ENCODE measurements at places on chromosomes 6 and 20.
A peak's percentile ranks its signal among the peaks of the same experiment; 100 is the strongest.

DNA sequence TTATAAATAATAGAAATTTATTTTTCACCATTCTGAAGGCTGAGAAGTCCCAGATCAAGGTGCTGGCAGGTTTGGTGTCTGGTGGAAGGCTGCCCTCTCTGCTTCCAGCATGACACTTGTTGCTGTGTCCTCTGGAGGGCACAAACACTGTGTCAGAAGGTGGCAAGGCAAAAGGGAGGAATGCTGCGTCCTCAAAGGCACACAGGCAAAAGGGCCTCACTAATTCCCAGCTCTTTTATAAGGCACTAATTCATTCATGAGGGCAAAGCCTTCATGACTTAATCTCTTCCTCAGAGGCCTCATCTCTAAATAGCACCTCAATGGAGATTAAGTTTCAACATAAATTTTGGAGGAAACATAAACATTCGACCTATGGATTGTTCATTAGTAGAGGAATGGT, 209.5 kb upstream of the SMLR1 start:
- no peak for DNase-seq

- peak; percentile 83 for DNase-seq
Observed at GRCh38 chr6:75210885-75211739, 5.3 kb upstream of the COL12A1 start.

DNA sequence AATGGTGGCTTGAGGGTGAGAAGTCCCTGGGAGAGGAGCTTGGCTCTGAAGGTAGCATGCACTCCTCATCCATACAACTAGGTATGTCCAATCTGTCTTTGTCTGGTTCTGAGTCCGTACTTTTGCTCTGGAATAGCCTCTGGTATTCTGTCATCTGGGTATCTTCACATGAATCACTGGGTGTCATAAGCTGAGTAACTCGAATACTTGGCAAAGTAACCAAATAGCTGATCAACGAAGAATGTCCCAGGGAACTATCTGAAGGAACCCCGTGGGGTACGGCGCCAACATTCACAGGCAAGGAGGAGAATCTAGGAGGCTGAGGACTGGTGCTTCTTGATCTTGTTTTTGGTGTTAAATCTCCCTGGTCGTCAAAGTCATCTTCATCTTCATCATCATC, 184.8 kb downstream of the HIVEP2 start:
- peak; percentile 85 for DNase-seq

- DNase-seq: no peak
Observed at GRCh38 chr20:3014179-3014578, 29.2 kb upstream of the GNRH2 start.

DNA sequence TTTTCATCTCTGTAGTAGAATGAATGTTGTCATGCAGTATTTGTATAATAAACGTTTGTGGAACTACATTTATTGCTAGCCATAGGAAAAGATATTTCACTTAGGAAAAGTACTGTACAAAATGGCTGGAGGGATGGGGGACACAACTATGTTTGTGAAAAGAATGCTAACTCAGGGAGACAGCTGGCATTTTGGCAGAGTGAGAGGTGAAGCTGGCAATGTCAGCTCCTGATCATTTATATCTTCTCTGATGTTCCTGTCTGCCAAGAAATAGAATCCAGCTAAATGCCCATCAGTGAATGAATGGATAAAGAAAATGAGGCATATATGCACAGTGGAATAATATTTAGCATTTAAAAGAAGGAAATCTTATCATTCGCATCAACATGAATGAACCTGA, 313.0 kb upstream of the IRAK1BP1 start:
- DNase-seq: no peak

DNA sequence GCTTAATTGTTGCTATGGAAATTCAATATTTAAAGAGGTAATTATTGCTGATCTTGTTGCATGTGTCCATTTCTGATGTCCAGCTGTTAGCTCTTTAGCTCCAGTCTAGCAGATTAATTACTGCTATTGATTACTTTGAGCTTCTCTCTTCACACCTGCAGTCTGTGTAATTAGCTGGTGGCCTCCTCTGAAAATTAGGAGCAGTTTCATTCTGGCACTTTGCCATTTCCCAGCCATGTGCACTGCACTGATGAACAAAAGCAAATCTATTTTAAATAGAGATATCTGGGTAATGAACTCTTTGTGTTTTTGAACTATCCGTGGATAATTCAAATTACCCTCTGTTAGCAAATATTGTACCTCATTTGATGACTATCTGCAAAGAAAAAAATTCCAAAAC, 275.9 kb downstream of the RNF144B start:
- DNase-seq: no peak

DNA sequence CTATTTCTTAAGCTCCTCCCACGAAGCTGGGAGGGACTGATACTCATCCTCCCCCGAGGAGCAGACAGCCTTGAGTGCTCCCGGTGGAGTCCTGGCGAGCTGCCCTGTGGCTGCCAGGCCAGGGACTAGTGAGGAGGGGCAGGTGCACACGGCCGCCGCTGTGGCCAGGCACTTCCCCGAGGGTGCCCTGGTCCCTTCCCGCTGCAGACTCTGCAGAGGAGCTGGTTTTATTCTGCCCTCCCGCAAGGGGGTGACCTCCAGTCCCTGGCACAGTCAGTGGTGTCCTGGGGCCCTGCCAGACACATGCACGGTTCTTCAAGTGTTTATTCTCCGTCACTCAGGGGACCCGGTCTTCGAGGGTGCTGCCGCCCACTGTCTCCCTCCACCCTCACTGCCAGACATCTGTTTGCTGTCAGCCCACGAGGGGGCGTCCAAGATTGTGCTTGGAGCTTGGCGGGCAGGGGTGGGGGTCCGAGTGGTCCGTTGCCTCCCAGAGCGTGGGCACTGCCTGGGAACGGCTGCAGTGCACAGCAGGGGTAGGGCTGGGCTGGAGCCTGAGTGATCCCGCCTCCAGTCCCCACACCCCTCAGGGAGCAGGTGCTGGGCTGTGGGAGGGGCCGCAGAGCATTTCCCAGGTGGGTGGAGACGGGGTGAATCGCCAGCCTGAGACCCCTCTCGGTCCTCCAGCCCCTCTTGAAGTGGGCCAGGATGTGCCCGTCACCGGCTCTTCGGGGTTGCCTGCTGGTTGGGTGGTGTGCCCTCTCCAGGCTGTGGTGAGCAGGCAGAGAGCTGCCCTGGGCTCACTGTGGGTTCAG, 3.1 kb upstream of the CABLES2 start:
- DNase-seq: peak; percentile 47

DNA sequence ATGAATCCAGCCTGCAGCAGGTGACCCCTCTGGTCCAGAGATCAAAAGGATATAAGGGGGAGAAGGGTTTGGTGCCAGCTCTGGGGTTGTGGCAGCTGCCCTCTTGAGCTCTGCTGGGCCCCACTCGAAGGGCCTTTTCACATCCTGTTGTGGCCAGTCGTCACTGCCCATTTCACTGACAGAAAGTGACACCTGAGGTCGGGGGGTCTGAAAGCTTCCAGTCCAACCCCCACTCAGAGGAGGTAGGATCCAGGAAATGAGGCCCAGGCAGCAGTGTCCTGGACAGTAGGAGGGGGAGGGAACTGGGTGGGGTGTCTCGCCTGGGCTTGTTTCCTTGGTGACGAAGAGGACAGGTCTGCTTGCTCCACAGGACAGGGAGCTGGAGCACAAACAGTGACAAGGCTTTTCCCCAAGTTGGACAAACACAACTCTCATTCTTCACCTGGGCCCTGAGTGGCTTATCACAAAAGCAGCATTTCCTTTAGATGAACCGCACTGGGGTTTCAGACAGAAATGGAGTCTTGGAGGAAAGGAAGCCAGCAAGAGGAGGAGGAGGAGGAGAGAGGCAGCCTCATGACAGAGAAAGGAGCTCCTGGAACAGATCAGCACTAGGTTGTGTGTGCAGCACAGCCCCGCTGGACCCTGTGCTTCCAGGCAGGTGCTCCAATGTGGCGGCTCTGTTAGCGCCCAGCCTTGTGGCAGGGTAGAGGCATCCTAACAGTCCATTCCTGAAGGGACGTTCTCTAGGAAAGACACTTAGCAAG, 11.0 kb downstream of the FRS3 start:
- DNase-seq: no peak

- no peak for DNase-seq
Observed at GRCh38 chr20:21209668-21210067, 83.8 kb downstream of the KIZ start.

DNA sequence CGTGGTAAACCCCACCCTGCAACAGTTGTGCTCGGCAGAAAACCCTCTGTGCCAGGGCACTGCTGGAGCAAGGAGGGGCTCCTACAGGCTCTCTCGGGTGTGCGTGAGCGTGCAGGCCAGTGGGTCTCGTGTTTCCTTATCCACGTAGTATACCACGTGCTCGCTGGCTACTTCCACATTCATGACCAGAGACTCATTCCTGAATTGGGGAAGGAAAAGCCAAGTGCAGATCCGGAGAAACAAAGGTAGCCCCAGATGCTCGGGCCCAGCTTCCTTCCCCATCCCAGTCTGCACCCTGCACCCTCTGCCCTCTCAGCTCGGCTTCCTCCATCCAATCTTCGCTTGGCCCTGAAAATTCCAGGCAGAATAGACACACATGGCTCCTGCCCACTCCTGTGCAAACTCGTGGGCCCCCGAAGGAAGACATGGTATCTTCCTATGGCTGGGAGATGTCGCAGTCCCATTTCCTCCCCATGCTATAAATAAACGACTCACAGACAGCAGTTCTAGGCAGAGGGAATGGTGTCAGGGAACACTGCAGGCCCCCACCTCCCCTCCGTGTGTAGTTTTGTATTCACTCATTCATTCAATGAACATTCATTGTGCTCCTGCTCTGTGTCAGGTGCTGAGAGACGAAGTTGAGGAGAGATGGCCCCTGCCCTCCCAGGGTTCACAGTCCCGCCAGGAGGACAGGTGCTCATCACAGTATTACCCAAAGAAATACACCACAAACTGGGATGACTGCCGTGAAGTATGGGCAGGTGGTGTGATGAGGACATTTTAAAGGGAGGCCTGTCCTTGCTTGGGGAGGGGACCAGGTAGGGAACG, 29.6 kb downstream of the NPEPL1 start:
- DNase-seq: no peak

- peak; percentile 63 for DNase-seq
Observed at GRCh38 chr20:34538671-34539123, 19.8 kb upstream of the MAP1LC3A start.

GRCh38 chr6:77021232-77021631, 442.1 kb downstream of the HTR1B start:
- peak; percentile 14 for DNase-seq

- DNase-seq: no peak
Observed at GRCh38 chr6:139581485-139581865, 207.0 kb upstream of the CITED2 start.

DNA sequence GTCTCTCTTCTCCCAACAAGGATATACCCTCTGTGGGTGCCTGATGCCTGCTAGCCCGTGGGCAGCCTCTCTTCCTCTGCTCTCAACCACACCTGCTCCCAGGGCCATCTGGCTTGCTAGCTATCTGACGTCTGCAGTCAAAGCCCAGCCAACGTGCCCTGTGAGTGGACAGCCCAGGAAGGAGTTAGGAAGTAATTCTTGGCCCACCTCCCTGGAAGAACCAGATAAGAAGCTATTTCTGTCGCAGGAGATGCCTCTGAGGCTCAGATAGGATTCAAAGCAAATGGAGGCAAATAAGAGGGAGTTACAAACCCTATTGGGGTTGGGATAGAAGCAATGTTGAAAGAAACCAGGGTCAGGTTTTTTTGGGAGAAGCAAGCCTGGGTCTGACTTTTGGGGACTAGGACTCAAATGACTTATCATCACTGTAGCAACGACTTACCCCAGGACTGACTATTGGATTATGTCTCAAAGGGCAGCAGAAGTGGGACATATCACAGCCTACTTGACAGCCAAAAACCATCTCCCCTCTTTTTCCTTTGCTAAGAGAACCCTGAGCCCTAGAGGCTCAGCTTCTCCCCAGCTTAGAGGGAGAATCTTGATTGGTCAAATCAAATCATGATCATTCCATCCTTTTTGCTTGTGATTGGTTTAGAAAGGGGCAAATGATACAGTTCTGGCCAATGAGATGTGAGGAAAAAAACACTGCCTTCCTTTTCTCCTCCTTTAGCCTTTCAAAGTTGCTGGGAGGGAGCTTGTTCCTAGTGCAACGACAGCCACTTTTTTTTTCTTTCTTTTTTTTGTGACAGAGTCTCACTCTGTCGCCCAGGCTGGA, 18.0 kb upstream of the CDK5RAP1 start:
- no peak for DNase-seq

- DNase-seq: peak; percentile 56
Observed at GRCh38 chr6:133184798-133185372, 56.3 kb upstream of the EYA4 start.

DNA sequence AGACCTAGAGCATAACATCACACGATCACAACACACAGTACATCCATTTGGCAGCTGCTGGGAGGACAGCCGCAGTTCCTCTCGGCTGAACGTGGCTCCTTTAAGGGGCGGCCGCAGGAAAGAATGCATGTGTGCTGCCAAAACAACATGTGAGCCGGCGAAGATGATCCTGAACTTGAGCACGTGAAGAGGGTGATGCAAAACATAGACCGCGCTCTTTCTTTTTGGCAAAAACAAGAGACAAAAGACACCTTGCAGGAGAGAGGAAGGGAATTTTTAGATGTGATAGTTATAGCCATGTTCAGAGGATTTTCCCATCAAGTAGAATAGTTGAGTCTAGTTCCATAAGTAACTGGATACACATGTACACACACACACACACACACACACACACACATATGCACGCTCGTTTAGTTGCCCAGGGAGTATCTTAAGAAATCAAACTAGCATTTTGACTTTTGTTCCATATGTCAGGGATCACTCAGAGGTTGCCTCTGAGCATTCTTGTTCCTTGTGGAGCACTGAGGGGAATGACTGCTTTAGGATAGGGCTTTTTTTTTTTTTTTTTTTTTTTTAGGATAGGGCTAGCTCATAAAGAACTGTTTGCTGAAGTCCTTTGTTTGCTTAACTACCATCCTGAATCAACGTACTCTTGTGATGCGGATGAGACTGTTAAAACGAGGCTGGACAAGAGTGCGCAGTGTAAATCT, 21.7 kb upstream of the RANBP9 start:
- peak; percentile 82 for DNase-seq

DNA sequence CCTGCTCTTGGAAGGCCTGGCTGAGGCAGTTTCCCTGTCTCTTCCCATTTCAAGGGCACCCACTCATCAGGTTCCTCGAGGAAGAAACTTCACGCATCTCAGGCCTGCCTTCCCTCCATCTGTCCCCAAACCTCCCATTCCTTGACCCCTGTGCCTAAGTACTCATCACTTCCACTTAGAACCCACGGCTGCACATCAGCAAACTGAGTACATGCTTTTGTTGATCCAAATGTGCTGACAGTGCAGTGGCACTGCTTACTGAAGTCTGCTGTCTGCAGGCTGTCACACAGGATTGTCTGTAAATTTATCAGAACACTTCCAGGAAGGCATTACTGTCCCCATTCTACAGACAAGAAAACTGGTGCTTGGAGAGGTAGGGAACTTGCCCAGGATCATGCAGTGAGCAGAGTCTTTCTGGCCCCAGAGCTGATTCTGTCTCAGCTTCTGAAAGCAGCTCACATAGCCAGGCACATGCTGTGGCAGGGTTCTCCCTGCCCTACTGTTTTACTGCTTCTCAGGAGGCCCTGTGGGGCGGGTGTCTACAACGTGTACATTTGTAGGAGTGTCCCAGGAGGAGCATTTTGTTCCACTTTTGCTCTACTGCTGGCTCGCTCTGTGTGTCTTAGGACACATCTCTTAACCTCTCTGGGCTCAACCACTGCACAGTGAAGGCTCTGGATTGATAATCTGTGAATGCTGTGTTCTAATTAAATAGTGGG, 64.2 kb upstream of the XRN2 start:
- DNase-seq: no peak
